KBM-7 (cell line): ENCODE measurements at places on chromosomes 16 and 17.

- peak; percentile 49 for DNase-seq
Measured at GRCh38 chr17:28065706-28066105, 23.2 kb downstream of the NLK start.

- peak; percentile 97 for DNase-seq
Measured at GRCh38 chr16:89031715-89032659, 55.0 kb upstream of the CBFA2T3 start.

- no peak for DNase-seq
Measured at GRCh38 chr16:68374246-68374805, 63.5 kb downstream of the PRMT7 start.

GRCh38 chr16:8958344-8959167 lies 5.2 kb downstream of the USP7 start:
- DNase-seq: peak; percentile 70

GRCh38 chr17:17106756-17107155 lies 64.5 kb downstream of the MPRIP start:
- no peak for DNase-seq

DNA sequence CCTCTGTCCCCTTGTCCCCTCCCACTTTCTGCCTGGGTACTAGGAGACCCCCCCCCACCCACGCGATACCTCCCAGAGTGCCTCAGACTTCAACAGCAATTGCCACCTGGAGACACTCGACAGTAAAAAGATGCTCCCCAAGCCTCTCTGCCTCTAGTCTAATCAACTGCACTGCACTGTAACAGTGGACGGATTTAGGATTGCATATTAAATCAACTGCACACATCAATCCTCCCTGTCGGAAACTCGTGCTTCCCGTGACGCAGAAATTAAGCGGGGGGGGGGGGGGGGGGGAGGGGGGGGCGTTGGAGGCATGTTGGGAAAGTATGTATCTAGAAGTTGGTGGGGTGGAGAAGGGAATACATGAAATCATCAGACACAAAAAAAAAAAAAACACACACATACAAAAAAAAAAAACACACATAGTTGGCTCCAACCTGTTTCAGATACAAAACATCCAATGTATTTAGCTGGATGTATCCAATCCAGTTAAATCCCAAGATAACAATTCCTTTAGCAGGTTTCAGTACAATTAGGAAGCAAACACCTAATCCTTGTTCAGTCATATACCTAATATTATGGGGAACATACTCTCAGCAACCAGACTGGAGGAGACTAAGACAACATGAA lies 29.7 kb downstream of the FAM222B start:
- no peak for DNase-seq

- DNase-seq: peak; percentile 85
Measured at GRCh38 chr16:53099318-53100130, 44.7 kb downstream of the CHD9 start.

- DNase-seq: peak; percentile 29
Measured at GRCh38 chr17:1312261-1312870, 32.9 kb downstream of the TRARG1 start.

DNA sequence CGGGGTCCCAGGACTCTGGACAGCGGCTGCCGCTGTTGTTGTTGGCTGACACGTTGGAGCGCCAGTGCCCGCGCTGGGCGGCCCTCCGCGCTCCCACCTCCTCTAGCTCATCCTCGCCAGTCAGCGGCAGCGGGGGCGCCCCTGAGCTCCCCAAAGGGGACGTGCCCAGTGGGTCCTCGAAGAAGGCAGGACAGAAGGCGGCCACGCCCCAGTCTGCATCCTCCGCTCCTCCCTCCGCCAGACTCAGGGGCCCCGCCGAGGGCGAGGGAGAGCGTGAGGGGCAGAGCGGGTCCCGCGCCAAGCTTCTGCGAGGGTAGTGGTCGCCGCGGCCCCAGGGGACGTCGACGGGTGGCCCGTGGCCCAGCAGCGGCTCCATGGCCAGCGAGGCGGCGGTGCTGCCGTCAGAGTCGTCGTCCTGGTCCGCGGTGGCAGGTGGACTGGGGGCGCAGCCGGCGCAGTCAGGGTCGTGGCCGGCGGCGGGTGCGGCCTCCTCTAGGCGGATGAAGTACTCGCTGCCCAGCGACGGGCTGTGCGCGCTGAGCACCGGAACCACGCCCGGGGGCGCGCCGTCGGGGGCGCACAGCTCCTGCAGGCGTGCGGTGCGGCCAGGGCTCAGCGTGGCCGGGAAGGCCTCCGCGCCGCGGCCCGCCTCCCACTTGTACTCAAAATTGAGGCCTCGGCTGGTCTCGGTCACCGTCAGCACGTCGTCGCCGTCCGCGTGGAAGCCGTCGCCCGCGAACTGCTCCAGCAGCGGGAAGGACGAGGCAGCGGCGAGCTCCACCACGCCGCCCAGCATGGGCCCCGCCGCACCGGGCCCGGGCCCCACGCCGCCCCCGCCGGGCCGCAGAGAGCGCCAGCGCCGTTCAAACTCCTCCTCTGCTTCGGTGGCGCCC lies 43.2 kb upstream of the PVALEF start:
- no peak for DNase-seq

DNA sequence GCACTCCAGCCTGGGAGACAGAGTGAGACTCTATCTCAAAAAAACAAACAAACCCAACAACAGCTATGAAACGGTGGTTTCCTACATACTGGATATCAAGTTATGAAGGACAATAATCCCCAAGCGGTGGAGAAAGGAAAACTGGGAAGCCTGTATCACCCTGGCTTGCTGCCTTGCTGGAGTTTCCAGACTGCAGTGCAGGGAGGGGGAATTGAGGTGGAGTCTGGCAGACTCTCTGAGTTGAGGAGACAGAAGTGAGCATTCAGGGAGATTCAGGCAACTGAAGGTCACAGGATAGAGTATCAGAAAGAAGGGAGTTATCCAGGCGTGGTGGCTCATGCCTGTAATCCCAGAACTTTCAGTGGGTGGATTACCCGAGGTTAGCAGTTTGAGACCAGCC lies 11.9 kb downstream of the QRICH2 start:
- no peak for DNase-seq

- no peak for DNase-seq
Measured at GRCh38 chr17:50154604-50155003, 4.1 kb upstream of the PPP1R9B start.

DNA sequence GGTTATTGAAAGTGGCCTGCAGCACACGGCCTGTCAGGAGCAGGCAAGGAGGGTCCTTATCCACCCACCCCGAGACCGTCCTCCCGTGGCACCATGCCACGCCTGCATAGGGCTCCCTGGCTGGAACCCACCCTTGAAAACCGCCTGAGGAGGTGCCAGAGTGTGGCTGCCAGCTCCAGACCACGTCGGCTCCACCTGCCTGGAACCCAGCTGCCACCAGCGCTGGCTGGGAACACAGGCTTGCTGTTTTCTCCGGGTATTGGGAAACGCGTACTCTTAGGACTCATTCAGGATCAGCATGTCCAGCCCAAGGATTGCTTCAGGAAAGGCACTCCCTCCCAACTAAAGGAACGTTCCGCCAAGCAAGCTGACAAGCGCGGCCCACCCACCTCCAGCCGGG lies 6.7 kb downstream of the ARL16 start:
- DNase-seq: no peak

GRCh38 chr17:17723354-17724261 lies 42.4 kb downstream of the RAI1 start:
- DNase-seq: no peak

- DNase-seq: no peak
Measured at GRCh38 chr17:1742371-1743087, at the start of gene SERPINF2. Gene SERPINF2, plus strand, starts transcription at chr17:1742871. Its CDS starts 2,125 bp downstream, at chr17:1744996.

GRCh38 chr17:39655105-39655504 lies 10.0 kb upstream of the TCAP start:
- DNase-seq: no peak

DNA sequence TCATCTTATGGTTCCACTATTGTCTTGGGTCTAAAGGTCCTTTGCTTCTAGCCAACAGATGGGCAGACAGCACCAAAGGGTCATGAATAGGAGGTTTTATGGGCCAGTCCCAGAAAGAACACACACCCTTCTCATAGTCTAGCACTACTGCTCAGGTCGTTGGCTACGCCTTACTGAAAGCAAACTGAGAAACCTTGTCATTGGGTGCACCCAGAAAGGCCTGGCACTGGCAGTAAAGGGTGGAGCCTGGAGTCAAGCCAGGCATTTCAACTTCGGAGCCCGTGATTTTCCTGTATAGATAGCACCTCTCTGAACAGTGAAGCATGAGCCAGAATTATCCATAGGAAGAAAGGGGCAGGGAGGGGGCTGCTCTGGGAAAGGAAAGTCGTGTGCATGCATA lies 74.9 kb downstream of the VAT1L start:
- no peak for DNase-seq

DNA sequence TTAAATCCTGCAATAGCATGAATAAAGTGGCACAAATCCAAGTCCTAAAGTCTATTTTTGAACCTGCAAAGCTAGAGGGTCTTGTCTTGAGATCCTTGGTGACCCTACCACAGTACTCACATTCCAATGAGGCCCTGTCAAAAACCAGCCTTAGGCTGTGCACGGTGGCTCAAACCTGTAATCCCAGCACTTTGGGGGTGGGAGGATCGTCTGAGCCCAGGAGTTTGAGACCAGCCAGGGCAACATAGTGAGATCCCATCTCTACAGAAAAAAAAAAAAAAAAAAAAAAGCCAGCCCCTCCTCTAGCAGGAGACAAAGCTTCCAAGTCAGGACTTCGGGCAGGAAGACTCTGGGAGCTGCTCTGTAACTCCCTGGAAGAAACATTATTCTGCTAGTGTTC lies 16.3 kb downstream of the CYTH1 start:
- DNase-seq: no peak

DNA sequence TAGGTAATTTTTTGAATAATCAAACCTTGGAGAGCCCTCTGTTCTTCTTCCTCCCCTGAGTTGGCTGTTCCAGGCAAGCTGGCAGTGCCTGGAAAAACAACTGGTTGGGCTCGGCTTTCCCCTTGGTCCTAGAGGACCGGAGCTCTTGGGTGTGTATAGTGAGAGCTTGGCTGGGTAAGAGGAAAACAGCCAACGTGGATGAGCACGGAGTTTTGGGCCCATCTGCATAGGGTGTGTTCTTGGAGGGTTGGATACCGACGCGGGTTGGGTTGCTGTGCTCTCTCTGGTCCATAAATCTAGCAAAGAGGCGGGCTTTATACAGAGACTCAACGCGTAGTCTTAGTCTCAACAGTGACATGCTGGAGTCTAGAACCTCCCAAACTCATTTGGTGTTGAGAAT lies 23.2 kb downstream of the ITGB3 start:
- DNase-seq: no peak

GRCh38 chr16:64627288-64627687 lies 494.6 kb downstream of the CDH11 start:
- no peak for DNase-seq

- DNase-seq: no peak
Measured at GRCh38 chr17:65544672-65545071, 16.8 kb downstream of the AXIN2 start.

GRCh38 chr17:42310787-42311215 lies 22.5 kb downstream of the STAT5A start:
- no peak for DNase-seq

DNA sequence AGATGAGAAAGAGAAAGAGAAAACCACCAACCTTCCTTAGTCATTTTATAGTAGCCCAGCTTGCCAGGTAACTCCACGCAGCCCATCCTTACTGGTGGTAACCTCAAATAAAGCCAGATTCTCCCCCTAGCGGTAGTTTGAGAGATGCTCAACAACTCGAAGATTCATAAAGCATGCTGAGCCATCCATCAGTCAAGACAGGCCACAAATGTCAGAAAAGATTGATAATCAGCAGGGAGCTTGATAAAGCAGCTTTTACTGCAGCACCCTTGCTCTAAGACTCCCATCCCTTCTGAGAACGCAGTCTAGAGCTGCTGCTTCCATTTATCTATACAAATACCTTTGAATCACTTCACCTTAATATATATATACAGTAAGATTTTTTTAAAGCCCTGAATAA lies 451.5 kb upstream of the HSBP1 start:
- peak; percentile 28 for DNase-seq

DNA sequence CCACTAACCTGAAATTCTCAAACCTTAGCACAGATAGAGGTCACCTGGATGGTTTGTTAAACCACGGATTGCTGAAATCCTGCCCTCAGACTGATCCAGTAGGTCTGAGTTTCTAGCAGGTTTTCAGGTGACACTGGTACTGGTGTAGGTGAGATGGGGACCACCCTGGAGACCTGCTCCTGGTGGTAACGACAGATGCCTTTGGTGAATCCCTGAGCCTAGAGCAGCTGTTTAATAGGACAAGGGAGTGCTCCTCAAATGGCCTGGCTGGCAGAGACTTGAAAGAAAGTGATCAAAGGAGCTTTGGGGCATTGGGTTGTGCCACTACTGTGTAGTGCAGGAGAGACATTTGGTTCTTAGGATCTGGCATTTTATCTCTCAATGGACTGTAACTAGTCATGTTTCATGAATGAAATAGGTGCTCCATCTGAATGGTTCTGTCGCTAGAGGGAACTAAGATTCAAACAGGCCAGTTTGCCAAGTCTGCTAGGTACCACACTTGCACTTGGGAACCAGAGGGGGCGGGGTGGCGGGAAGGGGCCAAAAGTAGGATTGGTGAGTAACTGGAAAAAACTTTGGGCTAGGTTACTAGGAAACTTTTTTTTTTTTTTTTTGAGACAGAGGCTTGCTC lies 2.9 kb upstream of the IFI35 start:
- no peak for DNase-seq

- DNase-seq: no peak
Measured at GRCh38 chr17:60671482-60671881, 6.2 kb upstream of the BCAS3 start.
